ENCODE measurements at places on chromosomes 7 and 10.

DNA sequence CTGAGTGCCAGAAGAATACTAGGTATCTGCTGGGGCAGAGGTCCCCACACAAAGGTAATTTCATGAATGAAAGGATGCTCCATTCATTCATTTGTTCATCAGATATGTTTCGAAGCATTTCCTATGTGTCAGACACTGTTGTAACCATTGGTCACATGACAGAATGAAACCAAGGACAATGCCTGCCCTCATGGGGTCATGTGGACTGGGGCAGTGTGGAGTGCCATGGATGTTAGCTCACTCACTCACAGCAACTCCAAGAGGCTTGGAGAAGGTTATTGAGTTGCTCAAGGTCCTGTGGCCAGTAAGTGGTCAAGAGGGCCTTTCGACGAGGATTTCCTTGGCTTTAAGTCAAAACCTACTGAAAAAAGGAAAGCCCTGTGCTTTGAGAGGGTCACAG is 223.5 kb downstream of the ARHGAP12 start:
- DNase-seq, result no peak

- DNase-seq, result no peak
Measured at GRCh38 chr7:76315364-76315763, 12.9 kb downstream of the HSPB1 start.

DNA sequence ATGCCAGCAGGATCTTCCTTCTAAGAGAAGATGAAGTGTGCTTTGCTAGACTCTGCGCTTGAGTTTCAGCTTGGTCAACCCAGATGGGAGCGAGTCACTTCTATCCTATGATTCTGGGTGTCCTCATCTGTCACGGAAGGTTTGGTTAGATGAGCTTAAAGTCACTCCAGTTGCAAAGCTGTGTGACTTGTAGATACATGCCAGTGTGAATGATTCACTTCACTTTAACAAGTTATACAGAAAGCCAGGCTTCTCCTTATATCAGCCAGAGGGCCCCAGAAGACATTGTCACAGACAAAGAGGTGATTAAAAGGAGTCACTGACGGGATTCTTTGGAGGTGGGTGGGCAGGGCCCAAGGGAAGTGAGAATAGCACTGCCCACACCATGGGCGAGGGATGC is 122.6 kb upstream of the PFKP start:
- DNase-seq, result no peak

- no peak for DNase-seq
Measured at GRCh38 chr7:145036604-145037405, 201.0 kb upstream of the TPK1 start.

DNA sequence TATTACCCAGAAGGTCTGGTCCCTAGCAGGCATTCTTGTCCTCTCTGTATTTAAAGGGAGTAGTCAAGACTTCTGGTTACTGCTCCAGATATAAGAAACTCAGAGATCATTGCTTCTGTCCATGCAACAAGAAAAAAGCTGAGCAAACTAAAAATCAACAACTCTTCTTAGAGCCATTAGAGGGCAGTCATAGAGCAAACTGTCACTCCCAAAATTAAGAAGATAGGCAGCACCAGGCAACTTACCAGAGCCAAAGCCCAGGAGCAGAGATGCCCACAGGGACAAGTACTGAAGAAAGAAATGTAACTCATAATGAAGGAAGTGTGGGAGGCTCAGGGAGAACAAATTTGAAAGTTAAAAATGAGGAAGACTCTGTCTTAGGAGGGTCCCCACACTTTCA is 472.9 kb upstream of the COBL start:
- no peak for DNase-seq

GRCh38 chr7:134885967-134886352 is 100.3 kb upstream of the AGBL3 start:
- peak; percentile 66 for DNase-seq

- no peak for DNase-seq
Measured at GRCh38 chr7:11758627-11759111, 73.3 kb downstream of the THSD7A start.

GRCh38 chr10:60171436-60172013 is 218.2 kb downstream of the ANK3 start:
- DNase-seq, result no peak

- no peak for DNase-seq
Measured at GRCh38 chr7:70208236-70209063, 610.2 kb downstream of the AUTS2 start.

DNA sequence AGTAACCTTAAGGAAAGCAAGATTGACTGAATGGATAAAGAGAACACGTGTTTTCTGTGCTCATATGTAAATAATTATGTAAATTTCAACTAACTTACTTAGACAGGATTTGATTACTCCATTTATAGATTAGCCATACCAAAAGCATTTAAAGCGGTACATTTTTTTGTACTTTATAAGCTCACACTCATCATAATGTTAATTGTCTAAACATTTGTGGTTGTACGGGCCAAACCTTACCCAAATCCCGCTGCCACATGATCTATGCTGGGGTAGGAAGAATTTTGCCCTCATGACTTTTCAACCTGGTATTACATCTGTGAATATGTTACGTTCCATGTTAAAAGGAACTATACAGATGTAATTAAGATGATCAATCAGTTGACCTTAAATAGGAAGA is 29.1 kb downstream of the MKX start:
- DNase-seq, result no peak

- DNase-seq, result no peak
Measured at GRCh38 chr7:143892527-143893300, 9.3 kb downstream of the TCAF1 start.

DNA sequence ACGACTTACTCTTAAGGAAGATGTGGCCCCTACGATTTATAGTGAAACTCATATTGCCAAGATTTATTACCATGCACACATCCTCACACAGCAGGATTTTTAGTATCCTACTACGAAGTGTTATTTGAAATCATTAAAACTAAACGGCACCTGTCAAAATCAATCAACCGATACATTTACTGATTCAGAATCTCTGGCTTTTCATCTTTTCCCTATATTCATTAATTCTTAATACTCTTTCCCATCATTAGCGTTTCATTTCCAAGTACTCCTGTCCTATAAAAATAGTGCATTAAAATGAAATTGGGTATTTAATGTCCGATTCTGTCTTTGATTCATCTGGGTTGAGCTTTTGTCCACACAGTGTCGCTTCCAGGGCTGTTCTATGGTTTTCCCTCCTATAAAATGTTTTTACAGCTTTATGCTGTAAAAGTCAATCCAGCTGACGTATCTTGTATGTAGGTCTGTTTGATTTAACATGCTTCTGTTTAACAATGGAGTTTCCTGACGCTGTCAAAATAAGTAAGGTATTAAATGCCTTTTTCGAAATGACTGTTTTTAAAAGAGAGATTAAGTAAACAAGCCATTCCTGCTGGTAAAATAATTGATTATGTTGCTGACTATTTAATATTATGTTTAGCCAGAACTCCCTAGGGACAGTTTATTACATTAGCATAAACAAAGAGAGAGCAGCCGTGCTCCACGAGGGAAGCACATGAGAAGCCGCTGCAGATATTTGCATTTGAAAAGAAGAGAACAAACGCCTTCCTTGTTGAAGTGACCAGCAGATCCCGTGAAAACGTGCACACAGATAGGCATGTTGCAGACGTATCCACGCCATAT is 22.3 kb upstream of the SFMBT2 start:
- DNase-seq, result no peak

DNA sequence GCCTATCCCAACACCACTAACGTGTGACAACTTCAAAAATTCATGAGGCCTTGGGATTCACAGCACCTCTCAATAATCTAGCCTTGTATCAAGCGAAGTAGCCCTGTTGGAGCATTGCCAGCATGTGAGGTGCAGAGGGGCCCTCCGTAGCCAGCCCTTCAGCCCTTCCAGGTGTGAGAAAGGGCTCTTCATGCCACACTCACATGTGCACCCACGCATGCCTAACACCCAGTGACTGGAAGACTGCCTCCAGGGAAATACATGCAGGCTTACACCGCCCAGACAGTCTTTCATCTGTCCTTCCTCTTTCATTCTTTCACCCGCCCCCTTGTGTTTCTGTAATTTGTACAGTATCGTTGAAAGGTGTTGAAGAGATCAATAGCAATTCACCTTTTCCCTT is 26.1 kb downstream of the LRRC4 start:
- no peak for DNase-seq

DNA sequence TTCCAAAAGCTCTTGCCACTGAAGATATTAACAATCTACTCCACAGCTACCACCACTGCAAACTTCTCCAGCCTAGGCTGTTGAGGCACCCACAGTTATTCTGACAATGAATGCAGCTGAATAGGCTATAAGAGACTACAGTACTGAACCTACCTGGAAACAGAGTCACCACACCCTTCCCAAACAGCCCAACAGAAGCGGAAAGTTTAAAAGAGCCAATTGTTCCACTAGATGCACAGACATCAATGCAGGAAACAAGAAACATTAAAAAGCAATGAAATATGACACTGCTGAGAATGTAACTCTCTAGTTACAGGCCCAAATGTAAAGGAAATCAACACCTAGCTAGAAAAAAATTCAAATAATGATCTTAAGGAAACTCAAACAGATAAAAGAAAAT is 64.5 kb upstream of the PLA2G12B start:
- DNase-seq, result no peak

- DNase-seq, result peak; percentile 75
Measured at GRCh38 chr7:66145400-66146104, 30.9 kb downstream of the CRCP start.

- DNase-seq, result no peak
Measured at GRCh38 chr10:17640331-17640816, 3.6 kb upstream of the STAM start.

- no peak for DNase-seq
Measured at GRCh38 chr10:125661941-125662515, 20.9 kb downstream of the TEX36 start.

DNA sequence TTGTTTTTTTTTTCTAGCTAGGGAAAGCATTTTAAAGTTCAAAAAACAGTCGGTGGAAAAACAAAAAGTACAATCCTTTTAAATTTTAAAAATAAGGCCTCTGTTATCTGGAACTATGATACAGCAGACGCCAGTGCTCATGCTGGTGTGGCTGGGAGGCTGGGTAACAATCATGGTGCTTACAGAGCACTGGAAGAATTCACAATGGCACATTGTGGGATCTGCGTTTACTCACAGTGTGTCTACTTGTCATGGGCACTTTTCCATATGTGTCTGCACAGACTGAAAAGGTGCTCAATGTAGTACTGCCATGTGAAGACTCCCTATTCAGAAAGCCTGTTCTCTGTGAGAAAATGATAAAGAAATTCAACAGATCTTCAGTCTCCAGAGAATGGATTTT is 278.2 kb upstream of the IMMP2L start:
- DNase-seq, result no peak

- DNase-seq, result no peak
Measured at GRCh38 chr10:32889631-32890212, 68.3 kb downstream of the ITGB1 start.

DNA sequence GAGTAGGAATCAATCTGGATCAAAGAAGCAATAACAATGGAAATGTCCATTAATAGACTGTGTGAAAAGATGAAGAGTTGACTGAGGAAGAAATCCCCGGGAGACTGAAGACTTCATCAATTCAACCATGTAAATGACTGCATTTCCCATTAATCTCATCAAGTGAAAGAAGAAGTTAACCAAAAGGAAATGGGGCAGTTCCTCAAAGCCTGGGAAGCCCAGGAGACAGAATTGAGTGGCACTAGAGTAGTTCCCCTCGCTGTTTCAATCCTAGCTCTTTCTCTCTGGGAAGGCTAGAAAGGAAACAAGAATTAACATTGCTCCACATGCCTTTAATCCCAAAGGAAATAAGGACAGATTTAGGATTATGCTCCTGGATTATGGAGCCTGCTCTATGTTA is 4.8 kb upstream of the OR6V1 start:
- no peak for DNase-seq

- DNase-seq, result no peak
Measured at GRCh38 chr10:31921031-31921430, 7.6 kb downstream of the ARHGAP12 start.

GRCh38 chr7:101172854-101173751 is 7.0 kb downstream of the NAT16 start:
- DNase-seq, result peak; percentile 68

GRCh38 chr7:107355616-107356015 is 114.2 kb upstream of the GPR22 start:
- no peak for DNase-seq

GRCh38 chr7:147509541-147510200 is 1080.9 kb upstream of the C7orf33 start:
- no peak for DNase-seq

DNA sequence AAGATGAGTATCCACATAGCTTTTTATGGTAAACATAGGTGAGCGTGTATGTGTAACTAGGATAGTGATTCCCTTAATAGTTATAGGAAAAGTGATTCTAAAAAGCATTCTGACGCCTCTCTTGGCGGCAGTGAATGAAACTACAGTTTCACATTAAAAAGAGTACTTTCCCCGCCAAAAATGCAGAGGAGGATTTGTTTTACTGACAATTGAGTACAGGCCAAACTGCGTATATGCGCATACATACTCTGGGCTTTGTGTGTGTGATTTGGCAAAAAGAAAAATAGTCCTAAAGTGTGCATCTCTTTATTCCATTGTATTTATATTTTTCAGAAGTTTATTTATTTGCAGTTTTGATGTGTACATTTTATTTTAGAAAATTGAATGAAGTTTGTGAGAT is 10.3 kb downstream of the CUL1 start:
- DNase-seq, result no peak

DNA sequence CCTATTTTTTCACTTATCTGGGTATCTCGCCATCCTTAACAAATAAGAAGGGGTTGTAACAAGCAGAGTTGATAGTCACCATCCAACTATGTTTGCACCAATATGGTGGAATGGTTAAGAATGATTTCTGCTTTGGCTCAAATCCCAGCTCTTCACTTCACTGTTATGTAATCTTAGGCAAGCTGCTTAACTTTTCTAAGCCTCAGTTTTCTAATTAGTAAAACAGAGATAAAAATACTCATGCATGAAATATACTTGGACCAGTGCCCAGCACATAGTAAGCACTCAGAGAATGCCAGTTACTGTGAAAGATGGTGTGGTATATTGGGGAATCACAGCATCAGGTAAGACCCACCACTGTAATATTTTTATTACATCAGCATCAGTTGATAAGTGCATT is 33.6 kb downstream of the ABCB1 start:
- no peak for DNase-seq

Data from AG04450 (cell line).